ENCODE measurements at places on chromosomes 7 and 10.

DNA sequence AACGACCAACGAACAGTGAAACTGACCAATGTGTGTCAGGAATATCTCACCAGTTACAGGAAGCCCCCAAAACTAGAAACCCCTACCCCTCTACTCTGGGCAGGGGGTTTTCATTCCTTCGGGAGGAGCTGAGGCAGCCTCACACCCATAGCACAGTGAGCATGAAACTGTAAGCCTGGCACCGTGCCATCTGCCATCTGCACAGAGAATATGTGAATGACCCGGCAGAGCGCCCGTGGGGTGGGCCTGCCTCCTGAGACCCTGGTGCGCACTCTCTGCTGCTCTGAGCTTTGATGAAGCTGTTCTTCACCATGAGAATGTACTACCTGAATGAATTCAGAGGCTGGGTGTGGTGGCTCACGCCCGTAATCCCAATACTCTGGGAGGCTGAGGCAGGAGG lies 27.1 kb downstream of the DAGLB start:
- DNase-seq: no peak

DNA sequence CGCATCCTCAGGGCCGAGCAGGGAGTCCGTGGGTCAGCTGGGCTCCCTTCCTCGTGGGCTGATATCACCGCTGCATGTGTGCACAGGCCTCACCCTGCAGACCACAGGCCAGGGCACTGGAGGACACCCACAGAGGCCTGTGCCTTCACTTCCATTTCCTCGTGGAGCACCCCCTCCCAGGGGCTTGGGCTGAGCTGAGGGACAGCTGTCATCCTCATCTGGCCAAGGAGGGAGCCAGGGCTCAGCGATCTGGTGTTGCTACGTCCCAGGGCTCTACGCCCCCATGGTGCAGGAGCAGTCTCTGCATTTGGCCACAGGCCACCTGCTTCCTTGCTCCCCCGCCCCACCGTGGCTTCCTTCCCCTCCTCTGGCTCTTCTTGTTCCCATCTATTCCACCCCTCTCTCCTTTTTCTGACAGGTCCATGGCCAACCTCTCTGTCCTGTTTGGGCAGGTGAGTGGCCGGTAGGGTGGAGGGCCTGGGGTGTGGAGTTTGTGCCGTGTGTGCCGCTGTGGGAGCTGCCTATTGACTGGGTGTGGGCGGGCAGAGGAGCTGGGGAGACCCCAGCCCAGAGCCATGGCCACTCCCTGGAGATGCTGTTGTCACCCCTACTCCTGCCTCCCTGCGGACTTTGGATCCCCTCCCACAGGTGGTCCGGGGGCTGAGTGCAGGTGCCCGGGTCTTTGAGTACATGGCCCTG lies 8.3 kb upstream of the ASIC3 start:
- DNase-seq: no peak

- peak; percentile 2 for DNase-seq
These were observed 1.5 kb downstream of the KLHL7 start for GRCh38 chr7:23106823-23107663.

DNA sequence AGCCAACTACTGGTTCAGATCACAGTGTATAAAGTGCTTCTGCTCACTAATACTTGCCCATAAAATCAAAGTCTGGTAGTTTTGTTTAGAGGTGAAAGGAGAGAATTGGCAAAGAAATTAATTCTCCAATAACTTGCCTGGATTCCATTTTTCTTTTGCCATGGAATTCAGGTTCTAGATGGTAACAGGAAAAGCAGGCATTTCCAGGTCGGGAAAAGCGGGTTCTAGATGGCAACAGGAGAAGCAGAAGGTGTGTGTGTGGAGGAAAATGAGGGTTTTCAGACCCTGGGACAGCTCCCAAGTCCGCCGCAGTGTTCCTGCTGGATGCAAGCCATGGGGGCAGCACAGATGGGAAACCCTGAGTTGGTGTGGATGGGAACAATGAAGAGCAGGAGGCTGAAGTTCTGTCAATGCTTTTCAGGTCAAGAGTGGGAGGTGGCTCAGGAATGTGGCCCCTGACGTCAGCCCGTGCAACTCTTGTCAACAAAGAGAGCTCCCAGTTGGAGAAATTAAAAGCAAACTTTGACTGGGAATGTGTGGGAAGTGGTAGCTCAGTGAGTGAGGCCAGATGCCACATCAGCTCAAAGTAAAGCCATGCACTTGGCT lies 696.7 kb downstream of the LRMDA start:
- DNase-seq: peak; percentile 43

DNA sequence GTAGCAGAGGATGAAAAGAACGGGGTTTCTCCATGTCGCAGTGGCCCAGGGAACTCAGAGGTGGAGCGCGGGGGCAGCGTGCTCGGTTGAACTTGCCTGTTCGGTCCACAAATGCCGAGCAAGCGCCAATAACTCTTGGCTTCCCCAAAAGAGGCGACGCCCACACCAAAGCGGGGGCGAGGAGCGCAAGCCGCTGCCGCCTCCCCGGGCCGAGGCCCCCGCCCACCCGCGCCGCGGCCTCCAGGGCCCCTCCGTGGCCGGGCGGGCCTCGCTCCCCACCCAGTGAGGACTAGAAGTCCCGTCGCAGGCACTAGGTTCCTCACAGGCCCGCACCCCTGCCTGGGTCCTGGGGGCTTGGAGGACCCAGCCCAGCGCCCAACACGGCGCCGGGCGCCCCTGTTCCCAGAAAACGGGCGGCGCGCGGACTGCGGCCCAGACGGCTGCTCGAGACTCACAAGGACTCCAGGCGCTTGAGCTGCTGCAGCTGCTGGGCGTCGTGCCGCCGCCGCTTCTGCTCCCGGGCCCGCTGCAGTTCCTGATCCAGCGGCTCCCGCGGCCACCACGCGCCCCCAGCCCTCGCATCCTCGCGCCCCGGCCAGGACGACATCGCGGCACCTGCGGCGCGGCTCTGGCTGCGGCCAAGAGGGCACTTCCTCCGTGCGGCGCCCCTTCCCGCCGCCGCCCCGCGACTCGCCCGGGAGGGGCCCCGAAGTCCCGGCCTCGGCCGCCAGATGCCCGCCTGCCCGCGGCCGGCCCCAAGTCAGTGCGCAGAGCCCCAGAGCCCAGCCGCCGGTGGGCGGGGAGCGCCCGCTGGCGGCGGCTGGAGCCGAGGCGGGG lies 14.6 kb upstream of the FKBP9 start:
- DNase-seq: peak; percentile 77

DNA sequence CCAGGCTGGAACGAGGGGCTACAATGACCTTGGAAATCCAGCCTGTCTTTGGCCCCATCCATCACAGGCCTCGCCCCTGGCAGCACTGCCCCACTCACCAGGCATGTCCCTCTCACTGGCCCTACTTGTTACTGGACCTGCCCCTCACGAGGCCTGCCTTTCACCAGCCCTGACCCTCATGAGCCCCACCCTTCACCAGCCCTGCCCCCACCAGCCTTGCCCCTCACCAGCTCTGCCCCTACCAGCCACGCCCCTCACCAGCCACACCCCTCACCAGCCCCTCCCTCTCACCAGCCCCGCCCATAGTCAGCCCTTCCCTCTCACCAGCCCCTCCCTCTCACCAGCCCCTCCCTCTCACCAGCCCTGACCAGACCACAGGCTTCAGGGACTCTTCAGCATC lies 57.8 kb downstream of the COL26A1 start:
- no peak for DNase-seq

DNA sequence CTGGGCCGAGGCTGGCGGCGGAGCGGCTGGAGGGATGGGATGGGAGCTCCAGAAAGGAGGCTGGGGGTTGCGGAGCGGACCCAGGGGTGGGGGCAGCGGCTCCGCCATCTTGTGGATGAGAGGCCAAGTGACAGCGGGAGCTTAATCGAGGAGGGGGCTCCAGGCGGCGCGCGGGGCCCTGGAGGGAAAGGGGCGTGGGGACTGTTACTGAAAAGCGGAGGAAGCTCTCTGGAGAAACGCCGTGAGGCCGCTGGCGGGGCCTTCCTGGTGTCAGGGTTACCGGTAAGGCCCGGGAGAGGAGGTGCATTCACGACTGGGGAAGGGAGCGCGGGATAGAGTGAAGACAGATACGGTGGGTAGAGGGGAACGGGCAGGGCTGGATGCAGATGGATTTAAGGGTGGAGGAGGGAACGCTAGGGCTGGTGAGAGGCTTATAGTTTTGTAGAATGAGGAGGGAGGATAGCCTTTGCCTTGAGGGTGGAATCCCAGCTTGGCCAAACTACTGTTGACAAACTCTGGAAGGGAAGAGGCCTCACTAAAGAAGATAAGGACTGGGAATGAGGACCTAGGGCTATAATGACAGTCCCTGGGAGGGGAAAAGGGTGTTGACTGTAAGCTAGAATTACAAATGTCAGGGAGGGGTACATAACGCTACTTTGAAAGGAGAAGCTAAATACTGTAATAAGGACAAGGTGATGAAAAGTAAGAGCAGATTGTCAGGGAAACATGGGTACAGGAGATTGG lies 535 bp downstream of the BTRC start:
- DNase-seq: peak; percentile 22
